AG09309 (cell line): ENCODE measurements at places on chromosomes 6 and 20.

GRCh38 chr20:58894652-58895447 lies 42.3 kb downstream of the GNAS start:
- DNase-seq, result no peak

DNA sequence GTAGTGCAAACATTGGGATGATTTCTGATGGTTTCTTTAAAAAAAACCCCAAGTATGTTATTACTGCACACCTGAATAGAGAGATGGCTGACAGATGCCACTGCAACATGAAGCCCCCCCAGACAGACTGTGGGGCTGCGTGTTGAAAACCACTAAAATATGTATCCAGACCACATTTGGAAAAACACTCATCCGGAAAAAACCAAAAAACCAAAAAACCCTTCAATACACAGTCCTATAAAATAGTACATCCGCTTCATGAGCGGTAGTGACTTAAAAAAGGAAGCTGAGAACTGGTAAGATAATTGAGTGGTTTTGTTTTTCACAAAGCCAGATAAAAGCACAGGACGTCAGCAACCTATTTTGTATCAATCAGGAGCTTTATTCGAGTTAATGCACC lies 47.1 kb upstream of the EDN3 start:
- no peak for DNase-seq

DNA sequence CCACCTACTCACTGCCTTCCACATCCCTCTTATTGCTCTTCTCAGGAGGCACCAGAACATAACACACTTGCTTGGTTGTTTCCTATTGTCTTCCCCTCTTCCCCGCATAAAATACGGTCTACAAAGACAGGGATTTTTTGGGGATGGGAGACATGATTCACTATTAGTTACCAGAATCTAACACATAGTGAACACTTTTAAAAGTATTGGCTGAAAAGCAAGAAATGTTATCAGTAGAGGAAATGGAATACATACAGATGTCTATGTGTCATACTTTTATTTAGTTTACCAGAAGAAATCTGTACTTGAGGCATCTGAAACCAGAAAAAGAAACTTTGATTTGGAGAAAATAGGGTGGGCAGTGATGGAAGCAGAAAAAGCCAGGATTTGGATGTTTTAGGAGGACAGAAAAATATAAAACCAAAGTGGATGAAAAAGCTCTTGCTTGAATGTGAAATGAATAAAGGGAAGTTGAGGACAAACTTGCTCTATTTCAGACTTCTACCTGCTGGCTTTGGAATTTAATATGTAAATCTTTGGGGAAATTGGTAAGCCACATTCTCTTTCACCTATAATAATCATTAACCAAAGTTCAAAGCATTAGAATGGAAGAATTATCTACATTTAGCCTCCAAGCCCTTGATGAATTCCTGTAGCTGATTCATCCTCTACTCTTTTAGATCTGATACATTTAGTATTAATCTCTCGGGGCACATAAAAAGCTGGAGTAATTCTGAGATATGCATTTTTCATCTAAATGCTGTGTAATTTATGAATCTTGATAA lies 82.6 kb downstream of the DOK5 start:
- no peak for DNase-seq

DNA sequence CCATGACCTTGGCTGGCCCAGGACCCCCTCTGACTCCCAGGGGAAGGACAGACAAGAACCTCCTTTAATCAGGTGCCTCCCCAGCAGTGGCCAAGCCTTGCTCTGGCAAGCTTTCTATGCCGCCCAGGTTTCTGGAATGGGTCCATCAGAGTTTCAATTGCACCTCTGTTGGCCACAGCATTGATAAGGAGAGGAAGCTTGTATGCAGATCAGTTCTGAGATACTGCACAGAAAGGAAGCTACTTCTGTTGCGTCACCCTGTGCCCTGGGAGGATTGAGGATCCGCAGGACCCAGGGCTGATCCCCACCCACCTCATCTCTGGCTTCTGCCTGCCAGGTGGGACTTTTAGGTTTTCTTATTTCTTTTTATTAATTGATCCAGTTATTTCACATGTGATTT lies 167.2 kb downstream of the TFAP2C start:
- DNase-seq, result no peak

DNA sequence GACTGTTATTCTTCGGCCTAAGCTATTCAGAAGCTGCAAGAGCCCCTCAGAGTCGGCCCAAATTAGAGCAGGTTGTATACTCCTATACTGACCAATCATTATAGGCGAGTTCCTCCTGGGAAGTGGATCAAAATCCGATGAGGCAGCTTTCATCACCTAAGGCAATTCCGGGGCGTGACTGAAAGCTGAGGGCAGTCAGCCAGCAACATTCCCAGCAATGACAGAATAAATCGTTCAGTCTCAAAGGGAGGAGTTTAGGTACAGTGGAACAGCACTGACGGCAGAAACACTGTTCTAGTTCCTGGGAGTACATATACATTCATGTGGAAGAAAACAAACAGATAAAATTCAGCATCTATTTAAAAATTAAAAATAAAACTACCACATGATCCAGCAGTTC lies 10.8 kb downstream of the HLA-DQB2 start:
- DNase-seq, result no peak

- no peak for DNase-seq
Measured at GRCh38 chr6:17984812-17985670, 2.4 kb downstream of the KIF13A start.

GRCh38 chr6:148367411-148368024 lies 24.9 kb downstream of the SASH1 start:
- DNase-seq, result no peak

DNA sequence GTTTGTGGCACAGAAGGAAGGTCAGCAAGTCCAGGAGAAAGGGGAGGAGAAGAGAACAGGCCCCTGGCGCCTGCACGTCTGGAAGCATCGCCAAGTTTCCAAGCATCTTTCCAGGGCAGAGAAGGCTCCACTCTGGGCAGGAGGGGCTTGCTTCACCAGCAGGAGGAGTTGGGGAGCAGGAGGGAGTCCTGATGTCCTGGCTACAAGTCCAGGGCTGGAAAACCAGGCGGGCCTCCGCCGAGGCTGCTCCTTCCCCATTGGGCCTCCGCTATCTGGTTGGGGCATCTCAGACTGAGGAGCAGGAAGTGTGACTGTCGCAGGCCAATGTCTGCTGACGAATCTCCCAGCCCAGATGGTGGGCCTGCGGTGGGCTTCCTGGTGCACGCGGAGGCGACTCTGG lies 421.9 kb downstream of the PREX1 start:
- no peak for DNase-seq
